Activated T-cell treated with anti-CD3 and anti-CD28 coated beads for 4 hours (primary cell): ENCODE measurements at places on chromosomes 1 and 21.

GRCh38 chr21:27759091-27759659, 792.3 kb upstream of the ADAMTS5 start:
- DNase-seq = no peak

- DNase-seq = no peak
These were observed 90.2 kb upstream of the NGF start for GRCh38 chr1:115428256-115428655.

DNA sequence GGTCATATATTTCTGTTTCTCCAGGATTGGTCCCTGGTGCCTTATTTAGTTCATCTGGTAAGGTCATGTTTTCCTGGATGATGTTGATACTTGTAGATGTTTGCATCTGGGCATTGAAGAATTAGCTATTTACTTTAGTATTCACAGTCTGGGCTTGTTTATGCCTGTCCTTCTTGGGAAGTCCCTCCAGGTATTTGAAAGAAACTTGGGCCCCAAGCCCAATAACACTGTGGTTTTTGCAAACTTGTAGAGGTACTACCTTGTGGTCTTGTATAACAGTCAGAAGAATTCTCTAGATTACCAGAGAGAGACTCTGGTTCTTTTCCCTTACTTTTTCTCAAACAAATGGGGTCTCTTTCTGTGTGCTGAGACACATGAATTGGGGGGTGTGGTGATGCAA, 251.4 kb upstream of the B3GALT2 start:
- DNase-seq = no peak

DNA sequence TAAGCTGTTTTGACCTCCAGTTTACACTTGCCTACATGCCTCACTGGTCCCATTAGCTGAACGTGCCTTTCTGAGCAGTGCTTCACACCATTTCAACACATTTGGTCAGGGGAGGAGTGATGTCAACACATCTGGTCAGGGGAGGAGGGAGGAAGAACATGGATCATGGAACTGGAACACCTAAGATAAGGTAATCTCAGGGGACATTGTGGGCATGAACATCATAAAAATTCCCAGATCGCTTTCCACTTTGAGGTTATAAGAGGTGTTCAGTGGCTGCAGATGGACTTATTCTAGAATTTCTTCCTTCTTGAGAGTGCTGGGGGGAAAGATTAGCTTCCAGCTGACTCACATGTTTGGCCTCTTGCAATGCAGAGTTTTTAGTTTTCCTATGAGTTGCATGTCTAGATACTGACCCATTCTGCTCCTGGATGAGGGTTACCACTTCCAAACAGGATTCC, 2.0 kb downstream of the QSOX1 start:
- no peak for DNase-seq

DNA sequence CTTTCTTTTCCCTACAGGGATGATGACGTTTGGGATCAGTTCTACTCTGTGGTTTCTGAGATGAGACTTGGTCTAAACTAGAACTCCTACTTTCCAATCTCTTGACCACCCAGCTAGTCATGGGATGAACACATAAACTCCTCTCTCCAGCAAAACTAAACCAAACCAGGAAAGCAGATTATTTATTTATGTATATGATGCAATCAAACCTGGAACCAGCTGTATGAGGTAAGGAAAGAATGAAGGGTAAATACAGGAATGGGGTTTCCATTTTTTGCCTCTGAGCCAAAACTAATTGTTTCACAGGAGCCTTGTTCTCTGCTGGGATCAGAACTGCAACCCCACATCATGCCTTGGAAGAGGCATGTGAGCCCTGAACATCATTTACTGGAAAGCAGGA, 3.3 kb upstream of the AGT start:
- no peak for DNase-seq

DNA sequence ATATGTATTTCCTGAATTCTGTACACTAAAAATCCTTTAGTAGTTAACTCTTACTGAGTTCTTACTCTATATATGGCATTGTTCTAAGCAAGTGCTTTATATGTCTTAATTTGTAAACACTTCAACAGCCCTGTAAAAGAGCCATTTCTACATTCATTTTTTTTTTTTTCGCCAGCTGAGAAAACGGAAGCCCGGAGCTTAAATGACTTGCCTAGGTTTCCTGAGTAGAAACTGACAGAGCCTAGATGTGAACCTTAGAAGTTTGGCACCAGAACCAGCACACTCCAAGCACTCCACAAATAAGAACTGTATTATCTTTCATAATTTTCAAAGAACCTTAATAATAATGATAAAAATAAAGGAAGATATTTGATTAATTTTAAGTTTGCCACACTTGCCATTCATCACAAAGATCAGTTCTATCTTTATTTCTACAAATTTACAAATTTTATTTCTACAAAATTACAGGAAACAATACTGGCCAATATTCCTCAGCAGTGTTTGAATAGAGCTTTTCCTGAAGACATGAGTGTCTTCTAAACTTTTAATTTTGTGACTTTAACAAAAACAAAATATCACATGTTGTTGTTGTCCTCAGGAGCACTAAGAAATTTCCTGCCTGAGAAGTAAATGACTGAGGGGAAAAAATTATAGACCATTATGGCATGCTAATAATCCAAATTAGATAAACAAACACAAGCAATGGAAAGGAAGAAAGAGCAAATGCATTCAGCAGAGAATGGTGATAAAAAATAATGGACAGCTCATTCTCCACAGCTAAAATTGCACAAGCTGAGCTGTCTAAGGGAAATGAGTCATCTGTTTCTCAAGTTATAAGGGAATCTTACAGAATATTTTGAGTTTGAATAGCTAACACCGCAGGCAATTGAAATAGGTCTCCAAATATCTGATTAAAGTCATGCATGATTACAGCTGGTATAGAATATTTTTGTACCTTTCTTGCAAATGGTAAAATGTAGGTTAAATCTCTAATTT, 71.2 kb downstream of the DPYD start:
- no peak for DNase-seq

DNA sequence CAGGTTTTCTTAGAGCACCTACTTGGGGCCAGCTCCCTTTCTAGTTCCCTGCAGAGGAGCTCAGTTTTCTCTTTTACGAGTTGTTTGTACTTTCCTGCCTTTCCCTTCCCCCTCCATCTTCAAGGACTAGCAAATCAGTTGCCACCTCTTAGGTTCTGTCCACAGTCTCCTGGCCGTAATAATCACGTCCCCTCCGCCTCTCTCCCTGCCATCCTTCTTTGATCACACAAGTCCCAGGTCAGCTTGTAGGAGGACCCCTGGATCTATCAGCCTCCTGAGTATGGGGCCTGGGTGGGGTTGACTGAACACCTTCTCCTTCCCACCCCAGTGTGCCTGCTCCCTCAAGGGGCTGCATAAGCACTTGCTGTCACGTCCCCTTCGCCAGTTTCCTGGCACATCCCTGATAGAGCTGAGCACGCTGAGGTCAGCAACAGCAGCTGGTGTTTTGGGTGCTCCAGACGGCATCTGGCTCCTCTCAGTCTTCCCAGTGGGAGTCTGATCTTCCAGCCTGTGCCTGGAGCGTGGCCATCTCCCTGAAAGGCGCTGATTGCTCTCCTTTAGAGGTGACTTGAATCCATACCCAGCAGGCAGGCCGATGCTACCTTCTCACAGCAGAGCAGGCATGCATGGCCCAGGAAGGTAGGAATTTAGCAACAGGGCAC, 216.1 kb upstream of the TMEM51 start:
- DNase-seq = no peak

- no peak for DNase-seq
These were observed 64.7 kb downstream of the PRDM16 start for GRCh38 chr1:3133686-3134085.

DNA sequence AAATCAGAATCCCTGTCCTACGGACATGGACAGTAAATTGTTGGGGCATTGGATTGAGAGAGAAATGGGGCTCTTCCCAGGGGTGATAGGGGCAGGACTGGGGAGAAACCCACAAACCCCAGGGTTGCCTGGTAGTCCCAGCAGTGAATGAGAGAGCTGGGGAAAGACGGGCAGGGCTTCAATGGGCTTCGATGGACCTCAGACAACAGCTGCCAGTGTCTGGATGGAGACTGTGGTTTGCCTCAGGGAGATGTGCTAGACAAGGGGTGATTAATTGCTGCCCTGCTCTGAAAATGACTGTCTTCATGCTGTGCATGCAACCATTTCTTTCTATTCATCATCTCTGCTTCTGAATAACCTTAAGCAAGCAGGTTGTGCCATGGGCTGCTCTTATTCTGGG, 7.4 kb downstream of the GPR25 start:
- no peak for DNase-seq

DNA sequence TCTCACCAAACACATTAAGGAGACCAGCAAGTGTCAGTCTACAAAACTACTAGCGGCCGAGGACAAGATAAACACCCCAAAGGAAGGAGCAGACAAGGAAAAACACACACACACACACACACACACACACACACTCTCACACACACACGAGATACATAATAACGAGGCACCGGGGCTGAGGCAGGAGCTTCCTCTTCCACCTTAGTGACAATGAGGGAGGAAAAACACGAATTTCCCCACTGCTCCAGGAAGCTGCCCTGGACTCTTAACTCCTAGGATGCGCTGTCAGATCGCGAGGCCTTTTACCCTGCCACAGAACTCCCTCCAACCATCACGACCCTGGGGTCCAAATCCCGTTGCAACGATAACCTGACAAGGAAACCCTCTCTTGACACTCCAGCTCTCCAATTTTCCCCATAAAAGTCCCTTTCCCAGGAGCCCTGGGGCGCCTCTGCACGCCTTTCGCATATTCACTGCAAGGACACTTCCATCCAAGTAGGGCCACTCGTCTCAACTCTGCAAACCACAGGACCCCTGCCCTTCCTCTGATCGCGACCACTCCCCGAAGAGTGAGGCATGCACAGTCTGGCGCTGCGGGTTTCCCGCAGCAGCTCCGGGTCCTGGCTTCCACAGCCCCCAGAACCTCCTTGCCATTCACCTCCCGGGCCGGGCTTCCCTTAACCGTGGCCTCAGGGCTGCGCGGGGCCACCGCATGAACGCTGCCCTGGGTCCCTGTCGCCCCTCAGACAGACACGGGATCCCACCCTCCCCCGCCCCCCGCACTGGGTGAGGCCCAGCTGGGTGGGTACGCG, 581 bp downstream of the ETV3 start:
- DNase-seq = no peak

DNA sequence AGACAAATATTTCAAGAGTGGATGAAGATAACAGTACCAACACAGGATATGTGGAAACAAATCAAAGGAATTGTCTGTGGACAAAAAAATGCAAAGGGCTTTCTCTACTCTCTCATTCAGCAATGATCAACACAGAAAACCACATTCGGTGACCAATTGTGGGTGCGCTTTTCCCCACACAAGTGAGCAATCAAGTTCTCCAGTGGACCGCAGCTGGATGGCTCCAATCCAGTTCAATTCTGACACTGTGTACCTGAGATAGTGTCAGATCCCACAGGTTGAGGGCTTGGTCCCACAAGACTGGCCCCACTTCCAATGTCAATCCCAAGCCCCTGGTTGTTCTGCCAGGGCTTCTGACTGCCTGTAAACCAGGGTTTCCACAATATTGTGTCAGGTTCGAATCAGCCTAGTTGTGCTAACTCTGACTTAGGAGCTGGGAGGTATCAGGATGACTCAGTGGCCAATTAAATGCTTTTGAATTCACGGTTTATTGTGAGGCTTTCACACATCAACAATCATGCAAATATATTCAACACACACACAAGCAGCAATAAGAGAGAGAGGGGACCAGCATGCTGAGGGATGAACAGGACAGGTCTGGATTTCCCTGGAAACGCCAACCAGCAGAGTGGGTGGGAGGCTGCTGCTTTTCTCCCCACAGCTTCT, 87.0 kb upstream of the BTG3 start:
- no peak for DNase-seq

DNA sequence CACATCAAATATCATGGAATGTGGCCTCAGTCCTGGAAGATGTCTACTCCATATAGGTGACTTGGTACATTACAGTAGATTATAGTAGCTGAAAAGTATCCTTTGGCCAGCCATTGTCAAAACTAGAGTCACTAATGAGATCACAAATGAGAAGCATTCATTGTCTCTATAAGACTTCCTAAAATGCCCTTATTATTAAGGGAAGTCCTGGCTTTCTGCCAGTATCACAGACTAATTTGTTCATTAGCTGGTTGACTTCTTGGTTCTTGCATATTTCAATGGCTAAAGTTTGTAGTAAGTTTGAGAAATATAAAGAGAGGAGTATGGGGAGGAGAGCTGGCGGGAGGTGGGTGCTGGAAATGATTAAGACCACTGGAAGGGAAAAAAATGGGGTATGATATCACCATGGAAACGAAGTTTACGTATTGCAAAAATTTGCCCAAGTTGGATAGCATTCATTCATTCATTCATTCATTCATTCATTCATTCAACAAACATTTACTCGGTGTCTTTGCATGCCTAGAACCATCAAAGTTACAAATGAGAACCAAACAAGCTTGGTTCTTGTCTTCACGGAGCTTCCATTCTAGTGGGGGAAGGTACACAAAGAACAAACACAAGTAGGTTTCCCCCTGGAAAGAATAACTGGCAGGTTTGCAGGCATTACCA, 11.7 kb upstream of the B3GALNT2 start:
- no peak for DNase-seq

GRCh38 chr1:247291161-247291560, 35.3 kb downstream of the VN1R5 start:
- no peak for DNase-seq

DNA sequence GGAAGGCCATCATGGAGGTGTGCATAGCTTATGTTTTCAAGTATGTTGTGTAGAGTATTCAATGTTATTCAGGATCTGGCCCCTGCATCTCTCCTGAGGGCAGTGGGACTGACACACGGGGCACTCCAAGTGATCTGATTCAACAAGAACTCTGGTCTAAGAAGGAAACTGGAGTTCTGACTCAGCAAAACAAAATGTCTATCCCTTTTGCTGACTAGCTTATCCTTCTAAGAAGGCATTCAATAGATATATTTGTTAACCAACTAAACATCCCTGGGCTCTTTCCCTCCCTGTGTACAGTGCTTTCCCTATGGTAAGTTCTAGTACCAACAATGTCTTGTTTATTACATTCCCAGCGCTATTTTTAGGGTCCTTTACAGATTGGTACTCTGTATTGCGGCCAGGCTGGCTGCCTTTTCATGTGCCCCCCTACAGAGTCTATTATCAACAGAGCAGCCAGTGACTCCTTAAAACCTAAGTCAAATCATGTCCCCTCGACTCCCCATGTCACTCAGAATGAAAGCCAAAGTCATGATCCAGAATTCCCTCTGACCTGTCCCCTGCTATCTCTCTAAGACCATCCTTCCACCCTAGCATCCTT, 304.9 kb downstream of the KCNH1 start:
- DNase-seq = no peak

GRCh38 chr21:45573452-45574035, 31.3 kb upstream of the SLC19A1 start:
- no peak for DNase-seq

GRCh38 chr1:30611741-30612309, 111.6 kb downstream of the MATN1 start:
- no peak for DNase-seq

DNA sequence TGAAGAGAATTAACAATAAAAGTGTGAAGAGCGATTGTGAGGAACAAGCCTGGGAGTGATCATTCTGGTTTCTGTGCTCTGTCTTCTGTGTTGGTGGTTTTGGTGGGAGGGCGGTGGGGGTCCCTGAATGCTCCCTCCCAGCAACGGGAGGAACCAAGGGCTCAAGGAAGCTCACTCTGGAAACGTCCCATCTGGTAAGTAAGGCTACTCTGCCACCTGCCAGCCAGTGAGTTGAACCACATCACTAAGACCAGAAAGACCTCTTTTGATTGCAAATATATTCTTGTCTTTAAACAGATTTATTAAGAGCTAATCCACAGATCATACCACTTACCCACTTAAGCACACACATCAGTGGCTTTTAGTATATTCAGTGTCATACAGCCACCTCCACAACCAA, 125.0 kb downstream of the PRDM2 start:
- DNase-seq = no peak
